H1 (cell line): ENCODE measurements at places on chromosomes 11 and 22. TPM values are rescaled to one million over a fixed set of nuclear protein-coding genes. Genes with fewer than 3 reads are reported as not detected.

GRCh38 chr11:128565881-128566280 lies 21.5 kb downstream of the ETS1 start:
- no peak for DNase-seq

GRCh38 chr11:44095506-44096359 lies at the start of gene EXT2:
Gene EXT2, plus strand, starts transcription at chr11:44095678. Its CDS starts 12,035 bp downstream, at chr11:44107713.
- DNase-seq, result no peak

- DNase-seq, result peak; percentile 89
These were observed 31.4 kb downstream of the CREB3L1 start for GRCh38 chr11:46308631-46309419.

DNA sequence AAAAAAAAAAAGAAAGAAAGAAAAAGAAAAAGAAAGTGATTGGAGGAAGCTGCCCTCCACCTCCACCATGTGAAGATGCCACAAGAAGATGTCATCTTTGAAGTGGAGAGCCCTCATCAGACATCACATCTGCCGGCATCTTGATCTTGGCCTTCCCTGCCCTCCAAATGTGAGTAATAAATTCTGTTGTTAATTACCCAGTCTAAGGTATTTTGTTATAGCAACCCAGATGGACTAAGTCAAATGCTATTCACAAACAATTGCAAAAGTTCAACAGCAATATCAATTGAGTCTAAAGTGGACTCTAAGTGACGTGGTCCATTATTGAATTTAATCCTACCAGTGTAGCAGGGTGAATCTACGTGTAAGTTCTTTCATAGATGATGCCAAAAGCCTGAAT lies 55.9 kb upstream of the NUP160 start:
- no peak for DNase-seq

- DNase-seq, result no peak
These were observed 488.1 kb downstream of the NTM start for GRCh38 chr11:131858505-131858904.

DNA sequence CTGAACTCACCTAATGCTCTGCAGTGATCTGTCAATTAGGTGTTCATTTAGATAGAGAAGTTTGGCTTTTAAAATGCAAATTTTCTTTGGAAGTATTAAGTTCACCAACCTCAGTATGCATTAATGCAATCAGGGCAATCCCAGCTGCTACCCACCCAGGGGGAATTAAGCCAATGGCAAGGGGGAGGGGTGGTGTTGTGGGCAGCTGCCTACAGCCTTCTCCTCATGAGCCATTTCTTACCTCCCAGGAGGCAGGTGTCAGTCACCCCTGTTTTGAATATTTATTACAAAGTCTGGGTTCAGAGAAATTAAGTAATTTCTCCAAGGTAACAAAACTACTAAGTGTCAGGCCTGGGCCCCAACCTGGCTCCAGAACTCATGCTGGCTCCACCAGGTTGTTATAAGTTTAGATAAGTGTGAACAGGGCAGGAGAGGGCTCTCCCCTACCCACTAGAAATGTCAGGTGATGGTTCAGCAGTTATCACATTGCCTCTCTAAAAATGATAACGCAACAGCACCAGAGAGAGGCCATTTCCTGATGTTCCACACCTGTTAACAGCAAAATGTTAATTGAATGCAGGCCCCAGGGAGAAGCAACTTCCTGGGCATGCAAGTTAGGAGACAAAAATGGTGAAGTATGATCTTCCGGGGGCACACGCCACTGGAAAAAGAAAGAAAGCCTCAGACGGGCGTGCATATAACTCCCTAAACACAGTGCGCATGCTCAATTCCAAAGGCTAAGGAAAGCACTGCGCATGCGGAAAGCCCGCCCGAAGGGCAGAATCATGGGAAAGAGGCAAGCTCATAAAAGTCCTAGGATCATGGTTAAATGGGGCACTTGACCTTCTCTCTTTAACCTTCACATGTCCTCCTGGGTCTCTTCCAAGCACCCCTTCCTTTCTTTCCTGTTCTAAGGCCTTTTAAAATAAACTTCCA lies 35.4 kb upstream of the GNAZ start:
- no peak for DNase-seq

DNA sequence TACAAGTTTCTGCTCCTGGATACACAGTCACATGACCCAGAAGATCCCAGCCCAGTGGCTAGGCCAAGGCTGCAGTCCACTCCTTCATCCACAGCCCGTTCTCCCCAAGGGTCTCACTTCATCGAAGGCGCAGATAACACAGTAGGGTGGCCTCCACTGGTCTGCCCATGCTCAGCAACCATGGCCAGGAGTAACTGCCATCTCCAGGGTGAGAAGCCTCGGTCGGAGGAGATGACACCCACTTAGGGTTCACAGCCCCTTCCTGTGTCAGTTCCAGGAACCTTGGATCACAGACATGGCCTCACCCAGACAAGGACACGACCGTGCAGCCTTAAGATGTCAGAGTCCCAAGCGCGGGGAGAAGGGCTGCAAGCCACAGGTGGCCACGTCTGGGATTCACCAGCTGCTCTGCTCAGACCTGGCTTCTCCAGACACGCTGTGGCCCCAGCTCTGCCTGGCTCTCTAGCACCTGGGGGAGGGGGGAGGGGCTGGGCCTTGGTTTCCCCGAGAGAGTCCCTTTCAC lies 2.6 kb downstream of the BET1L start:
- DNase-seq, result no peak

GRCh38 chr11:114136686-114137640 lies 77.5 kb downstream of the ZBTB16 start:
- no peak for DNase-seq

- no peak for DNase-seq
These were observed 11.4 kb upstream of the ADSL start for GRCh38 chr22:40334899-40335298.

Gene DGAT2
- 2.6 and 3.2 TPM in 2 replicates for total RNA-seq

Gene CYB5R2
- total RNA-seq, result 50.4 and 53.0 TPM in 2 replicates

Gene PKDREJ
- 0.04 and 0.11 TPM in 2 replicates for total RNA-seq
